NCI-H2227 treated with DMSO at 0.1 percent for 48 hours (cell line): ENCODE measurements at places on chromosomes 16 and 17.
A peak's percentile ranks its signal among the peaks of the same experiment; 100 is the strongest.

DNA sequence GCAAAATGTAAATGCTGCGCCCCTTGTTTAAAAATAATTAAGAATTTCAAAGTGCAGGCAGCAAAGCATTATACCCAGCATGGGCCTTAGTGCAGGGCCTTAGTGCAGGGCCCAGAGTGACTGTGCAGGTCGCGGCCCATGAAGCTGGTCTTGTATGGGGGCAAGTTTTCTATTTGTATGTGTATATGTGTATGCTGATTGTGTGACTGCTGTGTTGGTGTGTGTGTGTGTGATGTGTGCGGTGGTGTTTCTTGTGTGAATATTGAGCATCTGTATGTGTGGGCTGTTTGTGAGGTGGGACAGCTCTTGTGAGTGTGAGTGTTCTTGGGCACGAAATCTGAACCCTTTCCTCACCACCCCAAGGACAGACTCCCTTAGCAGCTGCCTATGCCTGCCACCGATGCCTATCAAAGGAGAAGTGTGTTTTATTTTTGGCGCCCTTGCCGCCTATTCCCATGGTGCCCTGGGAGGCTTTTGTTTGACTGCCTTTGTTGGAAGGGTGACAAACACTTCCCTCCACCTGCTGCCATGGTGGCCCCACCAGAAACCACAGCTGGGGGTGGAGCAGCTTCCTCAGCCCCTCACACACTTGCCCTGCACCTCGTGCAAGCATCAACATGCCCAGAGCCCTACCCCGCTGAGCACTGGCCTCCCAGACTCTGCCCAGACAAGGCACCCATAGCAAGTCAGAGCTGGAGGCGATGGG lies 18.0 kb downstream of the CCR7 start:
- DNase-seq: no peak

DNA sequence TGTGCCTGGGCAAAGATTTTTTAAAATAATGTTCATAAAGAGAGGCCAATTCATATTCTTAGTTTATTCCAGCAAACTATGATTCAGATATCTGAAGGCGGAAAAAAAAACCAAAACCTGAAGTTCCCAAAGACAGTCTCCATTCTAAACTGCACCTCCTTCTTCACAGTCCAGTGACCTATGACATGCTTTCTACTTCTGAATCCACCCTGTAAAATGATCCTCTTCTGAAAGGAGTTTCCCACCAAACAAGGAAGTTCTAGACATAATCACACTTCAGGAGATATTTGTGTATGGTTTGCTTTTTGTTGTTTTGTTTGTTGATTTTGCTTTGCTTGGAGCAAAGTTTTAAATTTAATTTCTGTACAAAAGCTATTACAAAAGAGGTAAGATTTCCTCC lies 12.9 kb upstream of the CHST4 start:
- DNase-seq: no peak

- peak; percentile 47 for DNase-seq
These were observed 662 bp upstream of the TUBB3 start for GRCh38 chr16:89922477-89922883.

GRCh38 chr17:37446027-37446426 lies 39.3 kb downstream of the TADA2A start:
- DNase-seq: no peak

DNA sequence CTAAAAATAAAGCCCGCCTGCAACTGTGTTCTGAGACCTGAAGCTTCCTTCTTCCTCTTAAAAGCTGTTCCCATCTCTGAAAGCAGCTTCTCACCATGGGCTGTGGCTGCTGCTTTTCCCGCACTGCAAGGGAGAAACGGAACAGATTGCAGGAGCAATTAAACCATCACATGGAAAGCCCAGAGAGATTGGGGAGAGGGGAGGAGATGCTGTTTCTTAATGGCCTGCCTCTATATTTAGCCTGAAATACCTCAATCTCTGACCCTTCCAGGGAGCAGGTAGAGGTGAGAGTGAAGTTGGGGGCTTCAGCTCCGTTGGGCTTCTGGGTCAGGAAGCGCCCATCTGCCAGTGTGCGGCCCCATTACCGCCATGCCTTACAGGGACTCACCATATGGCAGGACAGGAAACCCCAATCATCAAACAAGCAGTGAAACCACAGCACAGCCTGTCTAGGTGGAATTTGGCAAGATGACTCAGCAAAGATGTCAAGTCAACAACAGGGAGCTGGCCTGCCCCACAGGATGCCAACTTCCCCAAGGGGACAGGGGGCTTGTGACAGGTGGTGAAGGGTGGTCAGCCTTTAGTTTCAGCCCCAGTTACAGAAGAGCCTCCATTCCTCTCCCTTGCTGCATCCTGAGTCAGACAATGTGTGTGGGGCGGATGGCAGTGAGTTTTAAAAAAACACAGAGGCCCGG lies 286.6 kb upstream of the CCL2 start:
- peak; percentile 34 for DNase-seq

GRCh38 chr17:75289832-75290337 lies 652 bp upstream of the SLC25A19 start:
- DNase-seq: no peak

GRCh38 chr16:19295393-19295792 lies 9.9 kb downstream of the CLEC19A start:
- DNase-seq: no peak

GRCh38 chr16:50282955-50283631 lies 16.7 kb downstream of the ADCY7 start:
- no peak for DNase-seq

- DNase-seq: no peak
These were observed 84.7 kb downstream of the PLCG2 start for GRCh38 chr16:81863630-81864352.

DNA sequence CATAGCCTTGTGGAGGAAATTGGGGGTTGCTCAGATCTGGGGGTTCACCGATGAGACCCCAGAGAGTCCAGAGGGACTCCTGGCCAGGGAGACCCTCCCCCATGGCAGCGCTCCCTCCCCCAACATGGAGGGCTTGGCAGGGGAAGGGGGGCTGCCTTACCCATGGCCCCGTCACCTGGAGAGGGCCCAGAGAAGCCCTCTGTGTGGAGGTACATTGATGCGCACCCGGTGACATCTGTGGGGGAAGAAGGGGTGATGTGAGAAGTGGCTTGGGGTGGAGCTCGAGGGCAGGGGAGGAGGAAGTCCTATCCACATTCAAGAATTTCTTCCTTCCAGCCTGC lies 16.2 kb downstream of the ETV4 start:
- no peak for DNase-seq

GRCh38 chr17:14737984-14738651 lies 437.2 kb downstream of the HS3ST3B1 start:
- no peak for DNase-seq

DNA sequence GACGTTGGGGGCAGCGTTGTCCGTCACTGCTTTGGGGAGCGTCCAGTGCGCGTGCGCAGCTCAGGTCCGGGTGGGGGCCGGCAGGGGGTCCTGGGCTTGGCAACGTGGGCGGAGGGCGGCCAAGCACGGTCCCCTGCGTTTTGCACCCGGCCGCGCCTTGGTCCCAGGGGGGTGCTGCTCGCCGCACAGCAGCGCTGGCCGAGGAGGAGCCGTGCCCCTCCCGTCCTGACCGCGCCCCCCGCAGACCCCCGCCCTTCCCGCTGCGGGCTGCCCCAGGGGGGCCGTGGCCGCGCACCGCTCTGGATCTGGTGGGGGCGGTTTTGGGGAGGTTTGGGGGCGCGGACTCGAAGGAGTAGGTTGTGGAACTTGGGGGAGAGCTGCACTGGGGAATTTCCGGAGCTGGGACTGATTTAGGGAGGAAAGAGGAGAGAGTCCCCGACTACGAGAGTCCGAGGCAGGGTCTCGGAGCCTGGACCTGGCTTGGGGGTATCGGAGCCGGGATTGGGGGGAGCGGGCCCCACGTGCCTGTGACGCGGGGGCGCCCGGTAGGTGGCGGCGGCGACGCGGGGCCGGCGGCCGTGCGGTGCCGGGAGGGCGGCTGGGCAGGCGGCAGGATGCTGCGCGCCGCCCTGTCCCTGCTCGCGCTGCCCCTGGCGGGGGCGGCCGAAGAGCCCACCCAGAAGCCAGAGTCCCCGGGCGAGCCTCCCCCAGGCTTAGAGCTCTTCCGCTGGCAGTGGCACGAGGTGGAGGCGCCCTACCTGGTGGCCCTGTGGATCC lies at the start of gene SLC9A5:
TSS of gene SLC9A5 (plus strand) at position 579 of the 777 bp plus-strand sequence. CDS start at position 615, 36 bp downstream.
- DNase-seq: no peak

GRCh38 chr17:60422162-60422665 lies at the start of gene CHCT1:
CHCT1 (plus strand) TSS chr17:60422489; CDS start chr17:60422593, 104 bp downstream.
- DNase-seq: no peak

- DNase-seq: no peak
These were observed 12.4 kb upstream of the SLC25A19 start for GRCh38 chr17:75301502-75302206.

- DNase-seq: no peak
These were observed 434.0 kb upstream of the MON1B start for GRCh38 chr16:76756951-76757350.

GRCh38 chr17:35795007-35795870 lies at the start of gene MMP28:
MMP28 (minus strand) TSS chr17:35795641; CDS start chr17:35795377, 264 bp downstream.
- no peak for DNase-seq

DNA sequence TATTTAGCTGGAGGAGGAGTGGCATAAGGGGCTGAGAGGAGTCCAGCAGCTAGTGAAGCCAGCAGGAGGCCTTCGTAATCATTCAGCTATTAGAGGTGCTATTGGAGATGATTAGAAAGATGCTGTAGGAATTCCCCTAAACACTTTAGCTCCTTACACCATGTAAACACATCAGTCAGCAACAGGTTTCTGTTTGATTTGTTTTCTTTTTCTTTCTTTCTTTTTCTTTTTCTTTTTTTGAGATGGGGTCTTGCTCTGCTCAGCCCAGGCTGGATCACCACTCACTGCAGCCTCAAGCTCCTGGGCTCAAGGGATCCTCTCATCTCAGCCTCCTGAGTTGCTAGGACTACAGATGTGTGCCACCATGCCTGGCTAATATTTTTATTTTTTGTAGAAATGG lies 10.6 kb upstream of the SEPHS2 start:
- no peak for DNase-seq

- no peak for DNase-seq
These were observed 27.1 kb upstream of the SLC39A11 start for GRCh38 chr17:73119631-73120030.

DNA sequence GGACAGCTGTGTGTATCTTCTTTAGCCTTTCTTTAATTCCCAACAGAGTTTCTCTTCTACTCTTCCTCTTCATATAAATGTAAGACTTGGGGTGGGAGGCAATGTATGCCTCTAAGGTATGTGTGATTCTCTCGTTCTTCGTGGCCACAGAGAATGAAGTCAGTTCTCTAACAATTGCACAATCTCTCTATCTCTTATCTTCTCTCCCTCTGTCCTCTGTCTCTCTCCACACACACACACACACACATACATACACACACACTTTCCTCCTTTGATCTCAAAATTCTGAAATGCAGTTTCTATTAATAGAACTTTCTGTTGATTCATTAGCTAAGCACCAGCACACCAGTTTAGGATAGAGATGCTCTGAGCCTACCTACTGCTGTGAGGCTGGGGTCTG lies 615.7 kb upstream of the SALL1 start:
- DNase-seq: no peak

DNA sequence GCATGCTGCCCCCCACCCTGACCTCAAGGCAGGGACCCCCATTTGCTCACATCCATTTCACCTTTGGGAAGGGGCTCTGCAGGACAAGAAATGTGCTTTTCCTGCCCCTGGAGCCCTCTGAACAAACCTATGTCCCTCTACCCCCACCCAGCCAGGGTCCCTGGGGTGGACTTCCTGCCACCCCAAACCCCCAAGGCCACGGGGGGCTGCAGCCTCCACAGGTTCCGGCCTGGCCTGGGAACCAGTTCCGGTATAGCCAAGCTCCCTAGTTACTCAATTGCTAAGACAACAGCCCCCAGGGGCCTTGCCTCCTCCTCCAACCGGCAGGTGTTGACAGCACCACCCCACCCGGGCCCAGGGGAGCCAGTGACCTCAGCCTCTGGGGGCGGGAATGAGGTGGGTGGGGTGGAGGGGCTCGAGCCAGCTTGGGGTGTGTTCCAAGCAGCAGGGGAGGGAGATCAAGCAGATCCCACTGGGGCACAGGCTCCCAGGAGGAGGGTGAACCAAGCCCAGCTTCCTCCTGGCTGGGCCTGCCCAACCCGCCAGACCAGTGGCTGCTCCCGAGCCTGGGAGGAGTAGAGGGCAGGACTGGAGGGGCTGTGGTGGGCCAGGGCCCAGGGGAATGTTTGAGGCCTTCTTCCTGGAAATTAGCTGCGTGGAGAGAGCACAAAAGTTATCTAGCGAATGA lies 6.6 kb downstream of the PNMT start:
- no peak for DNase-seq

DNA sequence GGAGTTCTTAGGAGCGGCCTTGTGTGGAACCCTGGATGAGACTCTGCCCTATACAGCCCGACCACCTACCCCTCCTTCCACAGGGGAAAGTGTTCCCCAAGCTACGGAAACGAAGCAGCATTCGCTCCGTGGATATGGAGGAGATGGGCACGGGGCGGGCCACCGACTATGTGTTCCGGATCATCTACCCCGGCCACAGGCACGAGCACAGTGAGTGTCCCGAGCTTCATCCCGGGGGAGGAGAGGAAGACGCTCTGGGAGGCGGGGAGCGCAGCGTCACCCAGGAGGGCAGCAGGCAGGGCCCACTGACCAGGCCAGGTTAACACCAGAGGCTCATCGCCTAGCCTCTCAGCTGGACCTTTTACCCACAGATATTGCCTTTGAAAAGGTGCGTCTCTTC lies 27.8 kb downstream of the SGSM2 start:
- DNase-seq: no peak

DNA sequence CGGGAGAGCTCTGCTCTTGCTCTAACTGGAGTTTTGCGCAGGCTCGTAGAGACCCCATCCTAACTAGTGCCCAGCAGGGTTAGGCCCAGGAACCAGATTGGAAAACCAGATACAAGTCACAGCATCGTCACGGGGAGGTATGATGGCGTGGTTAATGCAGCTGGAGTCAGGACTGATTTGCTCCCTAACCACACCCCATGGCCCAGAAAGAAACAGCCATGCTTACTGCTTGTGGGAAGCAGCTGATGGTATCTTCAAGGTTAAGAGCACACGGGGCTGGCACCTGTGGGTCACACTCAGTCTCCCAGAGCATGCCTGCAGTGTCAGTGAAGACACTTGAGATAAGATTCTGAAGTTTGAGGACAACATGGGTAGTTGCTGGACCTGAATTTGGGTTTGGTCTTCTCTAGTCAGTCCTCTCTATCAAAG lies 60.2 kb downstream of the WIPI1 start:
- DNase-seq: no peak

DNA sequence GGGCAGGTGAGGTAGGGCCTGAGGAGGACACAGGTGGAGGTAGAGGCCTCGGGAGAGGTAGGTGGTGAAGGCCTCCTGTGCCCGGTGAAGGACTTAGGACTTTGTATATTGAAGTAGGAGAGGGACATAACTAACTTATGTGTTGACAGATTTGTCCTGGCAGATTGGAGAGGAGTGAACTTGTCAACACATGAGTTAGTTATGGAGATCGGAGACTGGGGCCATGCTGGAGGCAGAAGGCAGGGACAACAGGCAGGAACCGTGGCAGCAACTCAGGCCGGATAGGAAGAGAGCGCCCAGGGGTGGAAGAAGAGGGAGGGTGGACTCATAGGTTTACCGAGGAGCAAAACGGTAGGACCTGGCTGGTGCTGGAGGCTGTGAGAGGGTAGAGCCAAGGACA lies 18.4 kb downstream of the GLP2R start:
- DNase-seq: no peak
